ENCODE measurements at places on chromosomes 12 and 14. TPM values are rescaled to one million over a fixed set of nuclear protein-coding genes. Genes with fewer than 3 reads are reported as not detected.

GRCh38 chr12:93567174-93567573 is 5.3 kb upstream of the SOCS2 start:
- DNase-seq, result no peak

The RTL1 gene
- not detected for total RNA-seq

DNA sequence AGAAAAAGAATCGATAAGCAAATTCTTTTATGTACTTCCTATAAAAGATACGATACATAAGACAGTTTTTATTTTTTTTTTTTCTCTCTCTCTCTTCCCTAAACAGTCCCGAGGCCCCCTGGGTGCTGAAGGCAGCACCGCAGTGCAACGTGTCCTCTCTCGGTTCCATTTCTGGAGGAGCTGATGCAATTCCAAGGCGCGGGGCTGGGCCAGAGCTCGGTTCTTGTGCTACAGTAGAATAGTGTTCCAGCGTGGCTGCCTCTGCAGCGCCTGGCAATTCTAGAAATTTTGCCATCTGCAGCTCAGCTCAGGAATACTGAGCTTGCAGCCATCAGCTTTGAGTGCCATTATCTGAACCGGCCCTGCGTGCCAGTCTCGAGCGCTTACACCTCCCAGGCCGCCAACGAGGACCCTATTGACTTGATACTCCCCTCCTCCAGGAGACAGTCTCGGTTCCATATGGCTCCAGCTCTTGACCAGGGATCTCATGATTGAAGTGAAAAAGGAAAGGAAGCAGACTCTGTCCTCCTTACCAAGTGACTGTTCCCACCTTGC is 630 bp downstream of the ALDH1L2 start:
- DNase-seq, result no peak

The KRT73 gene
- total RNA-seq, result not detected

The SCN8A gene
- 2.4 TPM for total RNA-seq

The GPRC5D gene
- total RNA-seq, result not detected

The MYH7 gene
- not detected for total RNA-seq

- DNase-seq, result no peak
These were observed 149.6 kb upstream of the OTX2 start for GRCh38 chr14:56959869-56960268.

The TMEM233 gene
- not detected for total RNA-seq
